ENCODE measurements at places on chromosomes 3 and 15.

DNA sequence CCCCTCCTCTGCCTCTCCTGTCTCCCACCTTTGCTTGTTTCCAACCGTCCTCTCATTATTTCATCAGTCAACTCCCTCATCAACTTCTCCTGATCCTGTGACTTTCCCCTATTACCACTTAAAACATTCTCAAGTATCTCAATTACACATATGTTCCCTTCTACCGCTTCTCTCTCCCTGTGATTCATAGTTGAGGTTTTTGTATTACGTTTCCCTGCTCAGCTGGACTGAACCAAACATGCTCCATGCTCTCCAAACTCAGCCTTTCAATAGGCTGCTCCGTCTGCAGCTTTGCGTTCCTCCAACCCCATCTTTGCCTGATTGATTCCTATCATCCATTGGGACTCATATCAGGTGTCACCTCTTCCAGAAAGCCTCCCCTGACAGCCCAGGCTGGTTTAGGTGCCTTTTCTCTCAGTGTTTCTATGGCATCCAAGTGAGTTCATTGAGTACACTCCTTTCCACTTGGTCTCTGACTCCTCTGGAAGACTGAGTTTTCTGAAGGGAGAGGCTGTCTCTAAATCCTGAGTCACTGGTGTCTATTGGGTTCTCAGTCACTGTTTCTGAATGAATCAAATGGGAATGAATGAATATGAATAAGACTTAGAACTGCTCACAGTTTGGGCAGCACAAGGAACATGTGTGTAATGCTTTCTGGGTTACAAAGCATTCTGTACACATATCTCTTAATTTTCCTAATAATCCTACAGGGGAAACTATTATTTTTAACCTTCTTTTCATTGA is 56.4 kb downstream of the PLD1 start:
- DNase-seq = no peak

DNA sequence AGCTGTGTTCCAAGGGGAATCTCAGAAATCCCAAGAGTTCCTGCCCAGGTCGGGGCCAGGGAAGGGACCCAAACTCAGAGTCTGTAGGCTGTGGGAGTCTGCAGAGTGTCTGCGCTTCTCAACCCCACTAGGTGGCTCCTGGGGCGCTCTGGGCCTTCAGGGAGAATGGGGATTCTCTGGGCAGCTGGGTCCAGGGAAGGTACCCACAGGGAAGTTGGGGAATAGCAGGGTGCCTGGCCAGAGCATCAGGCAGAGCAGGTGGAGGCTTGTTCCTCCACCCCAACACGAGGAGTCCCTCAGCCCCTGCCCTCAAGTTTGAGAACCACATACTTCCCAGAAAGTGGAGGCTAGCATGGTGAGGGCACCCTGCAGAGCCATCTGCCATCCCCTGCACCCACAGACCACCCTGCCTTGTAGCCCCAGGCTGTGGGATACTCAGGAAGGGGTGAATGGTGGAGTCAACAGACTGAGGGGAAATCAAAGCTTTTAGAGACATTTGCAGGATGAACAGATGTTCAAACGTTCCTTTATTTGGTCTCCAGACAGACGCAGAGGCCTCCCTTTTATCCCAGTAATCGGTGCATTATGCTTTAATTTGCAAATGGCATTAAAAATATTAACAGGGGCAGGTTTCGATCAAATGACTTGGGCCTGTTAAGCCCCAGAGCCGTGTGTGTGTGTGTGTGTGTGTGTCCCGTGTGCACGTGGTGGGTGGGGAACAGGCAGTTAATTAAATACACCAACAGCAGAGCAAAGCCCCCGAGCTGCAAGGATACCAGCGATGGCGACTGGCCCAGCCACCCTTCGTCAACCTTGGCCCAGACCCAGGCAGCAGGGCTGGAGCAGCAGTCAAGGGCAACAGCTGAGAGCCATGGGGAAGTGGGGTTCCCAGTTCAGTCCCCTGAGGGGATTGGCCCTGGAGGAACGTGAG is 57.7 kb downstream of the DNAJB8 start:
- DNase-seq = no peak

DNA sequence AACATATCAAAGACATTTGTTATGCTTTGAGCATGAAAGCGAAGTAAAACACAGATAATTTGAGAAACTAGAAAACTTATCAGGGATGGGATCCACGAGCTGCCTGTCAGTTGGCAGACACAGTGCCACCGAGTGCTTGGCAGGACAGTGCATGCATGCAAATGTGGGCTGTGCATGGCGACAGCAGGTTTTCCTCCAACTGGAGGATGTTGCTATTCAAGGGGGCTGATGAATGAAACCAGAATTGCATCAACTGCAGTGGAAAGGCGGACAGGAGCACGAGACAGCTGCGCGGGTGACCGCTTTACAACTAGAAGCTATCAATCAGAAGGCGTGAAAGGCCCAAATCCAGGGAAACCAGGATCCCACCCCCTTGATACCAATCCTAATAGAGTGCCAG is 244.3 kb downstream of the NR2F2 start:
- no peak for DNase-seq

GRCh38 chr3:30184091-30184810 is 422.1 kb upstream of the TGFBR2 start:
- DNase-seq = no peak

- DNase-seq = no peak
Measured at GRCh38 chr3:63441262-63441661, 163.2 kb downstream of the SYNPR start.

GRCh38 chr3:105284876-105285275 is 81.8 kb upstream of the ALCAM start:
- no peak for DNase-seq

DNA sequence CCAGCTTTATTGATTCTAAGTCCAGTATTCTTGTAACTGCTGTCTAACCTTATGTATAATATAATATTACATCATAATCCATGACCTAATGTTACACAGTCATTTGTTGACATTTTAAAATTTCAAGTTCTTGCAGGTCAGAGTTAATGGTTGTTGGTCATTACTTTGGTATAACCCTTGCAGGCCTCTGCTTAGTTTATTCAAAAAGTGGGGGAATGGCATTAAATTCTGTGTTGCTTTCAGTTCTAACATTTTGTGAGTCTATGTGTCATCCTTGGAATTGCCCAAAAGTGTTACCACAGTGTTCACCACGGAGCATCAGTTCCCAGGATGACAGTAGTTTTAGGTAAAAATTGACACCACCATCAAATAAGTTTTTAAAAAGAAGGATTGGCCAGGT is 174.8 kb upstream of the BCL6 start:
- DNase-seq = no peak

DNA sequence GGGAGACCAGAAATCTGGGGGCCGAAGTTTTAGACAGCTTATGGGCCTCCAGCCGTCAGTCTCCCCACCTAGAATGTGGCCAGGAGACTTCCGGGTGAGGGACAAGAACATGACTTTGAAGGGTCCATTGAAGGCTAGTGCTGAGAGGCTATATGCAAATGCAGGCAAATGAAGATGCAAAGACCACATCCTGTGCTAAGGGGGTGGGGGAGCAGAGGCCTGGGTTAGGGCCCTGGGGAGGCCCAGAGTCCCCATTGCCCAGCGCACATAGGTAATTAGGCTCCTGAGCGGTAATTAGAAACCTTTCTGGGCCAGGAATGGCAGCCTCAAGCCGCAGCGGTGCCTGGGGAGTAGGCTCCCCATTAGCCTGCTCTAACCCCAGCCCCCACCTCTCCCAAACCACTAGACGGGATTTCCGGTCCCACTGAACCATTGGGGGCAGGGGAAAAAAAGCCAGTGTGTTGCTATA is 6.8 kb downstream of the CSK start:
- DNase-seq = no peak

GRCh38 chr15:79898369-79898768 is 1.6 kb upstream of the MTHFS start:
- DNase-seq = no peak

GRCh38 chr3:160825311-160825800 is 69.3 kb downstream of the PPM1L start:
- DNase-seq = no peak

- DNase-seq = no peak
Measured at GRCh38 chr3:128607710-128608048, 42.9 kb downstream of the RPN1 start.

GRCh38 chr3:88219138-88219792 is 69.5 kb downstream of the C3orf38 start:
- DNase-seq = peak; percentile 35

GRCh38 chr3:24616110-24616829 is 121.6 kb upstream of the THRB start:
- no peak for DNase-seq

DNA sequence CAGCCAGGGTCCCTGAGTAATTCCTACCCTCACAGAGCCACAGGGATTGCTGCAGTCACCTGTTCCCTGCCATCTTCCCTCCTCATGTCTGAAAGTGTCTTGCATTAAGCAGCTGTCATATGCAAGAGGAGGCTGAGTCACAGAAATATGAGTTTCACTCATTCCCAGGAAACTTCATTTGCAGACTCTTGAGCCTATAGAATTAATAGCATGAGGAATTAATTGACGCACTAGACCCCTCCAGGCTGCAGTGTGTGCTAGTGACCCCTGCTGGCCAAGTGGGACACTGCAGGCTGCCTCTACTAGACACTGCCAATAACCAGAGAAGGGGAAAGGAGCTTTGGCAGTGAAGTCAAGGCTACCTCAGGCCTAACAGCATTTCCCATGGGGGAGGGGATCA is 50.6 kb upstream of the SLC6A1 start:
- DNase-seq = no peak

- no peak for DNase-seq
Measured at GRCh38 chr3:17967111-17967510, 224.7 kb upstream of the TBC1D5 start.

DNA sequence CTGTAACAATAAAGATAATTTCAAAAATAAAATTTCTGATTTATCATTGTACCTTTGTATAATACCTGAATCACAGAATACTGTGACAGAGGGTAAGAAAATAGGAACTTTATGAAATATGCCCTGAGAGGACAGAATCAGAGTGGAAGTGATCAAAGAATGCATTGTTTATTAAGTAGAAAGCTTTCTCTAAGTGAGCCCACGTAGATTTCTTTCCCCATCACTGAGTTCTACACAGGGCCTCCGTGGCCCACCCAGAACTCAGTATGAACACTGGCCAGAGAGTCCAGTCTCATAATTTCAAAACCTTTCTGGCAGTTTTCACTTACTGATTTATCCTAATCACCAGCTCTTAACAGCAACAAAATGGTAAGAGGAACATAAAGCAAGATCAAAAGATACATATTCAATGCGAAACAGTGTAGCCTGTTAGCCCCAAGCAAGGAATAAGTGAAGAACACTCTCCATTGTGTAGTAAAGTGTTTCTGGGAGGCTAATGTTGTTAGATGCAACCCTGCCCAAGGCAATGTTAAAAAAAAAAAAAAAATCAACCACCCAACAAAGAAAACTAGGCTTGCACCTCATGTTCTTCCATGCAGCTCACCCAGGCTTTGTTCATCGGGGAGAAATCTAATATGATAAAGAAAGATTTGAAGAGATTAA is 341.3 kb downstream of the LSAMP start:
- DNase-seq = no peak

DNA sequence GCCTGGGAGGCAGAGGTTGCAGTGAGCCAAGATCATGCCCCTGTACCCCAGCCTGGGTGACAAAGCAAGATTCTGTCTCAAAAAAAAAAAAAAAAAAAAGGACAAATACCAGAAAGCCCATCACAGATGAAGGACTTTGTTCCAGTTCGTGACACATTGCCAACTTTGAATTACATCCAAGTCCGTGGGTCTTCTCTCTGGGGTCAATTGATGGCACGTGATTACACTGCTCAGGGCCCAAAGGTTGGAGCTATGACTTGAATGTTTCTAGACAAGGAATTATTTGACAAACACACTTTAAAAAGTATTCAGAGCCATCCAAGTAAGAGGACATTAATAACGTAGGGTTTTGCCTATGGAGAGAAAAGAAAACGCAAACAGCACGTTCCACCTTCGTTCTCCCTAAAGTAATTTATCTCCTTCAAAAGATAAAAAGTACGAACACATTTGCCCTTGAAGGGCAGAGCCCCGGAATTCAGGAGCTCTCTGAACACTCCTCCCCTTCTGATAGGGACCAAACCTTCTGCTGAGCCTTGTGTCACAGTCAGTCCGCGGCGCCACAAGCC is 31.3 kb upstream of the ST3GAL6 start:
- no peak for DNase-seq

DNA sequence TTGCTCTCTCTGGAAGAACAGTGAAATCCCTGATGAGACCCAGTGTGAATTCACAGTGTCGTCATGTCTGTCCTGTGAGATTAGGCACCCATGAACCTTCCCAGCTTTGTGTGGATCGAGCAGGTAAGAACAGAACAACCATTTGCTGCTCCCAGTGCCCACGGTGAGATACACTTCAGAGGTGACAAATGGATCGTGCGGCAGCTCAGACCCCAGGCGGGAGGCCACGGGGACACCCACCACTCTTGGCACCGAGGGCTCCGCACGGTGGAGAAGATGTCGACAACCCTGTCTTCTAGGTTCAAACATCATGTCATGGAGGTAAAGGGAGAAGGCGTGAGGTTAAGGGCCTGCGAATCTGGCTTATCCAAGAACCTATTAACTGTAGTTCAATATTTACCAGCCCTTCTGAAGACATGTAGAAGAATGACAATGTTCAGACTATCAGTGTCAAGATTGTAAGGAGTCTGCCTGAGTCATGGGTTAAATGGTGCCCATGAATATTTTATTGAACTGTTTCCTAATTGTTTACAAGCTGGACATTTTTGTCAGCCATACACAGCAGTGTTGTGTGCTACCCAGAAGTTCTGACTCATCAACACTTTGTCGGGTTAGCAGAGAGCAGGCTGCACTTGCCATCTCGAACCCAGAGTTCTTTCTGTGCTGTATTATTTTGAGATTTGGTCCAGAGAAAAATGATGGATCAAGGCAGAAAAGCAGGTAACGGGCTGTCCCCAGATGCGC is 15.5 kb upstream of the PCSK6 start:
- no peak for DNase-seq

GRCh38 chr3:138923531-138923994 is 23.4 kb downstream of the FOXL2 start:
- DNase-seq = peak; percentile 59

GRCh38 chr3:16373341-16373946 is 108.4 kb downstream of the OXNAD1 start:
- no peak for DNase-seq

DNA sequence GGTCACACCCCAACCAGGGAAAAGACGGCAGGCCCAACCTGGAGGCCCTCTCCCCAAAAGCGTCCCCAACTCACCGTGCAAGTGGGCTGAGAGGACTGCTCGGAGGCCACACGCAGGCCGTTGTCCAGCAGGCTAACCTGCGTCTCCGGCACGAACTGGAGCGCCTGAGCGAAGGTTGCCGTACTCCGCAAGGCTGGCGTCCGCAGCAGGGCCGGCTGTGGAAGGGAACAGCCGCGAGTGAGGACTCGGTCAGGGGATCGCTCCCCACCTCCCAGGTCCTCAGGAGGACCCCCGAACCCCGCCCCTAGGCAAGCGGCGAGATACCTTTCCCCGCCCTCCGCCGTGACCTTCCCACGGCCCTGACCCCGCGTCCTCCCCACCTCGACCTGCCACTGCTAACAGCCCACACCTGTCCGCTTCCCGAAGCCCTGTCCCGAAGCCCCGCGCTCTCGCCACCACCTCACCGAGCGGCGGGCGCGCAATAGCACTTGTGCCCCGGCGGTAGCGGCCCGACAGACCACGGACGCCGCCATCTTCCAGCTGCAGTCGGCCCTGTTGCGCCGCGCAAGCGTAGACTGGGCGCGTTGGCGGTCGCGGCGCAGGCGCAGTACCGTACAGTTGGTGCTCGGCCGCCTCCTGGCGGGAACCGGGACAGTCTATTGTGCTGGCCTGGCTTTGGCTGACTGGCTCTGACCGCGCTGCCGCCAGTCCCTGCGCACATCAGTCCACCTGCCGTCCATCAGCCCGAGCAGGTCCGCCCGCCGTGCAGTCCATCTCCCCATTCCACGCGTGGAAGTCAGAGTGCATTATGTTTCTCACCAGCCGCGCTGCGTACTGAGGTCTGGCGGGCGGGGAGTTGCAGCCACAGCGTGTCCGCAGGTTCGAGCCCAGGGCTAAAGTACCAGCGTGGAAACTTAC is at the start of gene UQCRC1:
TSS of gene UQCRC1 (minus strand) at position 559 of the 918 bp plus-strand sequence. CDS start at position 533, 26 bp downstream.
- peak; percentile 70 for DNase-seq

Measured in NCI-H774 (cell line).